ENCODE measurements at places on chromosomes 6 and 20.

GRCh38 chr6:134093007-134093573, 40.7 kb upstream of the SLC2A12 start:
- DNase-seq: no peak

DNA sequence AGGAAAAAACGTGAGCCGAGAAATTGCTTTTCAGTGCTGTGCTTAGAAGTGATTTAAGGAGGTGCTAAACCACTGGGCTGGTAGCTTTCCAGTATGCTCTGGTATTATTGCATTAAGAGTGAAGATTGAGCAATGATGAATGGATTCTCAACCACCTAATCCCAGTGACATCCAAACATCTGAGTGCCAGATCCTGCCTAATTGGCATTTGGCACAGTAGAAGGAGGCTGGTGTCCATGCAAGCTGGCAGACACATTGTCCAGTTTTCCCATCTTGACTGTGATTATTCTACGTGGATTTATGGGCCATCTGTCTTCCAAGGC, 398.0 kb upstream of the PLCB4 start:
- no peak for DNase-seq

DNA sequence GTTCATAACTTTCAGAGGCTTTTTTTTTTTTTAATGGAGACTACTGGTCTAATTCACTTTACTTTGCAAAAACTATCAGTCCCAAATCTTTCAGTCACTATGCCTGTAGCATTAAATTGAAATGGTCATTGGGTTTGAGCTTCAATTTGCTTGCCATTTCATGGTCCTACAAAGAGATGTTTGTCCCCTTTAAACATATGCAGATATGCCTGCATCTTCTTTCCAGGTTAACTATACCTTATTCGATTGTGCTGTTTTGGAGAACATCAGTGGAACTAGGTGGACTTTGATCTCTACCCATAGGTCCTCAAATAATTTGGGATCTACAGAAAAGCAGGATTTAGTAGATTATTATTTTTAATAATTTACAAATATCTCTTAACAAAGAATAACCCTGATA, 4.6 kb downstream of the POU3F2 start:
- DNase-seq: no peak

DNA sequence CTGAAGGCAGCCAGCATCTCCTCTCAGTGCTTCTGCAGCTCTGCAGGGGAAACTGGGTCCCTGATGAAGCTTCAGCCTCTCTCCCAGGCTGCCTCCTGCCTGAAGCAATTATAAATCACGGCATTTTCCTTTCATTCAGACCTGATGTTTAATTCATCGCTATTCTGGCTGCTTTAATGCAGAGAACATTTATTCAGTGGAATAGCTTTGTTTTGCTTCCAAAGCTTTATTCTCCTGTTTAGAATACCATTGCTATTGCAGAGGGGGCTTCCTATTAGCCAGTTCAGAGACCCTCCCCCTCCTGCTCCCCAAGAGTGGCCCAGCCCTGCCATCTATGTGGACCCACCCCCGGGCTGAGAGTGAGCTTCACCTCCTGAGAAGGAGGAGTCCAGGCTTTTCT, 255.6 kb downstream of the LRFN2 start:
- no peak for DNase-seq

DNA sequence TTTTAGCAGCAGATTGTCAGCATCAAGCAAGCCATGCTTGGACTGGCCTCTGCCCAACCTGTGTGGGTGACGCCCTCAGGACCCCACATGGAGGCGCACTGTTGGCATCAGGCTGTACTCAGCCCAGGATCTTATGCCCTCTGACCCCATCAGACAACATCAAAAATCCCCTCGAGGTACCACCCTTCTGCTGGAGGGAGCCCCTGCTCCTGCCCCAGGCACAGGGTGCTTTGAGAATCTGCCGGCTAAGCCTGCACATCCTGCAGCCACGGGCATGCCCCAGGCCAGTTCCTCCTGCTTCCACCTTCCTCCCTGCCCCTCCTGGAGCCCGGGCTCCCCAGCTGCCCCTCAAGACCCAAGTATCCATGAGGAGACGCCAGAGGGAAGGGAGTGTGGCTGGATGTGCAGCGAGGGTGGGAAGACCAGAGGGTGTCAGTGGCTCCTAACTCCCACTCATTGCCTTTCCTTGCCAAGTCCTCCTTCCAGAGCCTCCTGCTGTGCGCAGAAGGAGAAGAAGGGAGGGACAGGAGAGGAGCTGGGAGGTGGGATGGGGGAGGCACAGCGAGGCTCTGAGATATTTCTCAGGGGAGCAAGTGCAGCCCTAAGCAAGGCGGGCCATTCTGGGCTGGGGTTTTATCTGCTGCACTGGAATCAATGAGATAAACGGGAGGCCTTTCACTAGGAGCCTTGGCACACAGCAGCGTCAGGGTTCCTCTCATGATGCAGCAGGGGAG, 77.4 kb upstream of the CST7 start:
- no peak for DNase-seq

- peak; percentile 76 for DNase-seq
These were observed 4.3 kb downstream of the GABBR1 start for GRCh38 chr6:29628419-29629281.

GRCh38 chr20:10034717-10035571, at the start of gene ANKEF1:
ANKEF1 (plus strand) TSS chr20:10034987; CDS start chr20:10038302, 3,315 bp downstream.
- no peak for DNase-seq

DNA sequence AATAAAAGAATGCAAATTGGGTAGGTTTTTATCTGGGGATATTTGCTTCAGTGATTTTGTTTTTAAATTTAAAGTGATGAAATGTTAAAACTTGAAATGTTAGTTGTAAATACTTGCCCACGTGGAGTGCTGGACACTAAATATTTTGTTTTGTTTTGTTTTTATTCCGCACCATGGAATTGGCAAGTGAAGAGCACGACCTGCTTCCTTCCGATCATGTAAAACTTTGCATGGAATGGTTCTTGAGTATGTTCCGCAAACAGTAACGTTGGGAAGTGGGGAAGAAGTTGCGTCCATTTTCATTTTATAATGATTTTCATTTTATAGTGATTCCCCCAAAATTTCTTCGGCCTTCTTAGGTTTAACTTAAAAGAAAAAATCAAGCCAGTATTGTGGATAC, 765 bp downstream of the IRAK1BP1 start:
- no peak for DNase-seq

GRCh38 chr6:167648501-167649278, 178.0 kb upstream of the AFDN start:
- DNase-seq: no peak

DNA sequence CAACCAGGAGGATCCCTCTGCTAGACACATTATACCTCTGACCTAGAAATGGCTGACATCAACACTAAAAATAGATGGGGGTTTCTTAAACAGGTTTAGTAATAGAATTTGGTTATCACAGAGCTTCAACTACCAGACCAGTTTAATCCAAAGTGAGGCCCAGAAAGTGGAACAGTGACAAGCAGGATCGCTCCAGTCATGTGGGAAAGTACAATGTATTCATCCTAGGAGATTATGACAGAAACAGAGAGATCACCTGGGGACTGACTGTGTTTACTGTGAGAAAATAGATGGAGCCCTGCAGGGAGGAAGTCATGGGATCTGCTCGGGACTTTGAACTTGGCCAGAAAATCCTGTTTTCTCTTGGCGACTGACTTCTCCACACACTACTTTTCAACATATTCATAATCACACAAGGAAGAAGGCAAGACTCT, 238.7 kb upstream of the SOX4 start:
- DNase-seq: no peak

GRCh38 chr6:157956171-157956730, 25.4 kb upstream of the SYNJ2 start:
- no peak for DNase-seq

GRCh38 chr6:112372226-112372806, 25.2 kb downstream of the RFPL4B start:
- no peak for DNase-seq

DNA sequence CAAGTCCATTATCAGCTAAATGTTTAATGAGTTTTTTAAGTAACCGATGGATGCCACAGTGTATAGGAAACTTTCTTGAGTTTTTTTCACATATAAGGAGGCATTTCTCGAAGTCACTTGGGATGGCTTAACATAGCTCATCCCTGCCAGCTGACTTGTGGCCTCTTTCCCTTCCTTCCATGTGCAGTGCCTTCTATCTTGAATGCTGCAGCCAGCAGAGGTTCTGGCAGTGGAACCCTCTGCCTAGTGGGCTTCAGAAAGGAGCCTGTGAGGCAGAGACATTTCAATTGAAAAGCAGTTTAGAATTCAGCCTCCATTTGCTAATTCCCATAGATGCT, 51.9 kb downstream of the AKAP12 start:
- DNase-seq: no peak

DNA sequence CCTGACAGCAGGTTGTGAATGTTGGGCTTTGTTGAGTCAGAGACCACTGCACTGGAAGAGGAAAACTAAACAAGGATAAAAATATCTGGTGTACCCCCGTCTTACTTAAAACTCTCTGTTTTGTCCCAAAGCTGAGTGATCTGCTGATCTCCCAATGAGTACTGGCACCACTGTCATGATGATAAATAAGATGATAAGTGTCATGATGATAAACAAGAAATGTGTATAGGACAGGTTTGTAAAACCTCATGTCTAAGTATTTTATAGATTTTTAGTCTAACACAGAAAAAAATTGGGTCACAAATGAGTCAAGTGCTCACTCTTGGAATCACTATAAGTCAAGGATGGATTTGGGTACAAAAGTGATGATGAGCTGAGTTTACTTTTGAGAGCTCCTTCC, 8.5 kb upstream of the SIM1 start:
- DNase-seq: no peak

DNA sequence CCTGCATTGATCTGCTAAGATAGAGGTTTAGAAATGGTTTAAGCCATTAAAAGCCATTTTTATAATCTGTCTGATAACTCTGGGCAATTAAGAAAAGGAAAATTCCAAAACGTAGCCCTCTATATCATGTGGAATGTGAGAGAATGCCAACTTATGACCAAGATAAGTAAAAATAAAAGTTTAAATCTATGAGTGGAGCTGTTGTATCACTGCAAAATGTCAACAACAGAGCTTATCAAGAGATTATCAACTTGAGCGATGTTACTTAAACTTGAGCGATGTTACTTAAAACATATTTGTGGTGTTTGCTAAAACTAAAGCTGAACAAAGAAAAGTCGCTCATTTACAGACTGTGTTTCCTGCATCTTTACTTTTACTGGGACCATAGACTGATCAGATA, 46.9 kb upstream of the SCML4 start:
- DNase-seq: no peak

DNA sequence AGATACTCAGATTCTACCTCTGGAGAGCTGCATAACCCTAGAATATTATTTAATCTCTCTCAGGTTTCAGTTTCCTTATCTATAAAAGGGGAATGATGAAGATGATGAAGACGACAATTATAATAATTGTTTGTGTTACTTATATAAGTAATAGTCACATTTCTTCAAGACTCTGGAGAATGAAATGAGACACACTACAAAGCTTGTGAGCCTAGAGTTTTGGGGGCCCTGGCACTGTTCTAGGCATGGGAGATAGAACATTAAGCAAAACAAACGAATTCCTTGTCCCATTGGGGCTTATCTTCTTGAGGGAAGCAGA, 5.4 kb upstream of the ZNF217 start:
- DNase-seq: no peak

DNA sequence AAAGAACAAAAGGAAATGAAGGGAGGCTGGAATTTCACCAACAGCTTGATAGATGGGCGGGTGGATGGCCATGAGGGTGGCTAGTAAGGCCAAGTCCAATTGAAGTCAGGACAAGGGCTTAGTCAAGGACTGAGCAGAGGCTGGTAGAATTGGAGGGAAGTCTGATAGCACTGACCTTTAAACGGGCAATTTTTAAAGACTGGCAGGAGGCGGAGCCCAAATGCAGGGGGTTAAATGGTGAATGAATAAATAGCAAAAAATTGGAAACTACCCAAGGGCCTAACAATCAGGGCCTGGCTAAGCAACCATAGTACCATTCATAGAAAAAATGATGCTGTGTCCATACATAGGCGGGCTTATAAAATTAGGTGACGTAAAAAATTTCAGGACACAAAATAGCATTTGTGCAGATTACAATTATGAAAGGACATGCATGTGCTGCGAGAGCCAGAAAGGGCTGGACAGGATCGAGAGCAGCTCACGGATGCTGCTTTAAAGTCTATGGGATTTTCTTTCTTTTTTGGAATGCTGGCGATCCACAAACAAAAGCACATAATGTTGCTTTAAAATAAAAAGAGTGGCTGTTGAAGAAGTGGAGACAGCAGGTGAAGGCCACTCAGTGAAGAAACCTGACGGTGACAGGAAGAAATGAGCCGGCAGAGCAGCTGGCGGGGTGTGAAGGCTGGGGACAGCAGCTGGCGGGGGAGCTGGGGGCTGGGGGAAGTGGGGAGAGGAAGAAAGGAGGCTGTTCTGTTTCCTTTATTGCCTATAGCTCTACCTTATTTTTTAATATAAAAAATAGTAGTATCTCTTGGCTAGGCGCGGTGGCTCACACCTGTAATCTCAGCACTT, 42.8 kb upstream of the TAF8 start:
- DNase-seq: peak; percentile 91

DNA sequence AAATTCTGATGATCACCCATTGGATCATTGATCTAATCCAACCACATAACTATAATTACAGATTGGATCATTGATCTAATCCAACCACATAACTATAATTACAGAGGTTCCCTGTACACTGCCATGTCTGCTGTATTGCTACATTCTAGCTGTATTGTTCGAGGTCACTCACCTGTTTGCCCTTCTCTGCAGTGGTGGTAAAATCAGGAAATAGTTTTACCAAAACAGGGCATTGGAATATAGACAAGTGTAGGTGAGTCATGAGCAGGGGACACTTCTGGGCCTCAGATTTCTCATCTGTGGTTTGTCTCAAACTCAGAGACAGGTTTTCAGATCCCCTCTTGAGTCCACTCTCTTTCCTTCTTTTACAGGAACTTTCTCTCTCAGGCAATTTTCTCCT, 9.0 kb upstream of the AFDN start:
- no peak for DNase-seq

- no peak for DNase-seq
These were observed 49.0 kb upstream of the ANKEF1 start for GRCh38 chr20:9985773-9986172.

DNA sequence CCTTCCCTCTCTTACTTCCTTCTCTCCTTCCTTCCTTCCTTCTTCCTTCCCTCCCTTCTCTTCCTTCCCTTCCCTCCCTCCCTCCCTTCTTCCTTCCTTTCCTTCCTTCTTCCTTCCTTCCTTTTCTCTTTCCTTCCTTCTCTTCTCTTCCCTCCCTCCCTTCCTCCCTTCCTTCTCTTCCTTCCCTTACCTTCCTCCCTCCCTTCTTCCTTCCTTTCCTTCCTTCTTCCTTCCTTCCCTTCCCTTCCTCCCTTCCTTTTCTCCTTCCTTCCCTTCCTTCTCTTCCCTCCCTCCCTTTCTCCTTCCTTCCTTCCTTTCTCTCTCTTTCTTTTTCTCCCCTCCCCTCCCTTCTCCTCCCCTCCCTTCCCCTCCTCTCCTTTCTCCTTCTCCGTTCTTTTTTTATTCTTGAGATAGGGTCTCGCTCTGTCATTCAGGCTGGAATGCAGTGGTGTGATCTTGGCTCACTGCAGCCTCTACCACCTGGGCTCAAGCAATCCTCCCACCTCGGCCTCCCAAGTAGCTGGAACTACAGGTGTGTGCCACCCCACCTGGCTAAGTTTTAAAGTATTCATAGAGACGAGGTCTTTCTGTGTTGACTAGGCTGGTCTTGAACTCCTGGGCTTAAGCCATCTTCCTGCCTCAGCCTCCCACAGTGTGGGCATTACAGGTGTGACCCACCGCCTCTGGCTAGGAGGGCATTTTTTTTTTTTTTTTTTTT, 1.1 kb upstream of the ZNF512B start:
- no peak for DNase-seq
